ENCODE measurements at places on chromosomes 16 and 17.

GRCh38 chr16:72884037-72884436 lies 163.9 kb downstream of the ZFHX3 start:
- DNase-seq, result no peak

GRCh38 chr16:19712418-19713058 lies 5.5 kb downstream of the KNOP1 start:
- DNase-seq, result no peak

DNA sequence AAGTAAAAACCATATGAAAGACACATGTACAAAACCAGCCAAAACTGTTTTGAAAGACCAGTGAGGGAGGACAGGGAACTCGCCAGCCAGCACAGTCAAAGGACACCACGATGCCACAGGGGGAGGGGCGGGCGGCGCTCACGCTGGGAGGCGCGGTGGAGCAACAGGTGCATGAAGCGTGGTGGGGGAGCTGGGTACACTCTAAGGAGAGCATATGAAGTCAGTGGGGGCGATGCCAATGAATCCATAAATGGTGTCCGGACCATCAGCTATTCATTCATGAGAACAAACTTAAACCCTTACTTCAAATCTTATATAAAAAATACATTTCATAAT lies 101.0 kb upstream of the DNAH17 start:
- no peak for DNase-seq

- DNase-seq, result no peak
These were observed 57.9 kb downstream of the AKAP1 start for GRCh38 chr17:57142925-57143324.

- DNase-seq, result no peak
These were observed 23.6 kb downstream of the SEZ6 start for GRCh38 chr17:28982131-28982793.

- no peak for DNase-seq
These were observed 192.4 kb upstream of the GSE1 start for GRCh38 chr16:85420501-85421337.

- no peak for DNase-seq
These were observed 1.2 kb downstream of the KRTAP4-2 start for GRCh38 chr17:41176744-41177387.

- DNase-seq, result no peak
These were observed 90.1 kb upstream of the KCNJ18 start for GRCh38 chr17:21602176-21602575.

- DNase-seq, result no peak
These were observed 29.3 kb upstream of the KDM8 start for GRCh38 chr16:27174007-27174406.

DNA sequence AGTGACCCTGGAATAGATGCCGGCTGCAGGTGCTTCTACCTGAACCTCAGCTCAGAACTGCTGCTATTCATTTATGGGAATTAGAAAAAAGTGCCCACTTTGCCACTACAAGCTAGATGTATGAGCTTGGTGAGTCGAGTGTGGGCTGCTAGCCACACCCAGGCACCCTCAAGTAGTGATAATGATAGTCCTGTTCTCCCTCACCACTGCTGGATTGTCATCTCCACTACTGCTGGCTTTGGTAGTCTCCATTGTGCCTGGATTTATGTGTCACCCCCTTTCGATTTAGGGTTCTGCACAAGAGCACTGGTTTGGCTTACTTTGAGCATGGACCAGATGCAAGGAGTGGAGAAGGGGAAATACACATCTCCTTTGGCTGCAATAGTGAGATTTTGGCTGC lies 73.0 kb upstream of the N4BP1 start:
- DNase-seq, result no peak

Data from fibroblast of skin of left biceps (primary cell).